ENCODE measurements at places on chromosomes 1 and 21. TPM values are rescaled to one million over a fixed set of nuclear protein-coding genes. Genes with fewer than 3 reads are reported as not detected.

DNA sequence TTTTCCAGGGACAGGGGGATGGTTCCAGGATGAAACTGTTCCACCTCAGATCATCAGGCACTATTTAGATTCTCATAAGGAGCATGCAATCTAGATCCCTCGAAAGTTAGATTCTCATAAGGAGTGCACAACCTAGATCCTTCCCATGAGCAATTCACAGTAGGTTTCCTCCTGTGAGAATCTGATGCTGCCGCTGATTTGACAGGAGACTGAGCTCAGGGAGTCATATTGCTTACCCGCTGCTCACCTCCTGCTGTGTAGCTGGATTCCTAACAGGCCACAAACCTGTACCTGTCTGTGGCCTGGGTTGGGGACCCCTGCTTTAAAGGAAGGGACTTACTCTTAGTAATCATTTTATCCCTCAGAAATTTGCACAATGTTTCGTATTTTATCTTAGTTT is 9.3 kb downstream of the CTH start:
- H3K4me3 ChIP-seq, result no peak overlapping the region
- no peaks in the 10 kb centered on the region for H3K27me3 ChIP-seq
- no peaks in the 10 kb centered on the region for H3K4me1 ChIP-seq

- H3K4me3 ChIP-seq, result no peak overlapping the region
- no peak for DNase-seq
- no peaks in the 10 kb centered on the region for H3K27me3 ChIP-seq
- H3K4me1 ChIP-seq, result no peaks in the 10 kb centered on the region
- H3K36me3 ChIP-seq, result no peaks in the 10 kb centered on the region
These were observed 120.9 kb downstream of the ATG4C start for GRCh38 chr1:62904856-62905225.

- no peaks in the 10 kb centered on the region for H3K4me1 ChIP-seq
- H3K27ac ChIP-seq, result no peak overlapping the region
- DNase-seq, result no peak
- H3K4me3 ChIP-seq, result no peak overlapping the region
These were observed 180.9 kb upstream of the PRMT6 start for GRCh38 chr1:106875622-106876021.

DNA sequence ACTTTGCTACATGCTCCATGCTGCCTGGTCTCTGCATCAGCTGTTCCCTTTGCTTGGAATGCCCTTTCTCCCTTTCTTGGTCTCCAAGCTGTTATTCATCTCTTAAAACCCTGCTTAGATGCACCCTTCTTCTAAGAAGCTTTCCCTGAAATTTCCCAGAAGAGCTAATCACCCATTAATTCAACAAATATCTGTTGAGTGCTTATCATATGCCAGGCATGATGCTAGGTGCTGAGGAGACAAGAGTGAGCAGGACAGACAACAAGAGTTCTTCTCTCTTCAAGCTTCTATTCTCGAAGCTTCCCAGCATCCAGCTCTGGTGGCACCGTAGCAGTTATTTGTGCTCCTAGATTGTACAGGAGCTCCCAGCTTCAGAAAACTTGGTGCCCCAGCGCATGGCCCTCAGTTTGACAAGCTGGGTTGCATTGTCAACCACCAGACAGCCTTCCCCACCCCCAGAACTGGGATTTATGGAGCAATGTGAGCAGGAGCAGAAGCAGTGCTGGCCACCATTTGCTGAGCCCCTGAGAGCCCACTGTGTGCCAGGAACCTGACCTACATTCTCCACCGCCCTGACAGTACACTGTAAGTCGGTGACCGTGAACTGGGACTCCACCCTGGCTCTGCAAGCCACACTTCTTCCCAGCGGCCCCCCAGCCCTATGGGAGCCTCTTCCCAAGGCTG is 68.0 kb upstream of the ACOT11 start:
- no peak overlapping the region for H3K4me3 ChIP-seq
- H3K27ac ChIP-seq, result no peak overlapping the region
- no peak for DNase-seq
- no peaks in the 10 kb centered on the region for H3K36me3 ChIP-seq
- H3K27me3 ChIP-seq, result no peaks in the 10 kb centered on the region

DNA sequence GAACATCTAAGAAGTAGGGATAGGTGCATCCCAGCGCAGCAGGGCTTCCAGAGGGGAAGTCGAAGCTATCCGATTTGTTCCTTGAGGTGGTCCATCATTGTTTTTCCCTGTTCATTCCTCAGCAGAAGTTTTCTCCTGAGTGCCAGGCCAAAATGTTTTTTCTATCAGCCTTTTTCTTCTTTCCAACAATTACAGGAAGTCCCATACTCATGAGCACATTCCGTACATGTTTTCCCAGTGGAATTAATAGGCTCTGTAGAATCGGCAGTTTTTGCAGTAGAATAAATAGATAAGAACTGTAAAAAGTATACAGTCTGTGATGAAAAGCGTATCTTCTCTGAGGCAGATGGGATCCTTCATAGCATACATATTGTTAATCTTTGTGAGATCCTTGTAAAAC is 24.8 kb downstream of the CD101 start:
- H3K4me1 ChIP-seq, result peaks cover 7% of the 10 kb centered on the region
- H3K36me3 ChIP-seq, result no peaks in the 10 kb centered on the region
- H3K4me3 ChIP-seq, result no peak overlapping the region
- H3K27ac ChIP-seq, result no peak overlapping the region
- H3K27me3 ChIP-seq, result no peaks in the 10 kb centered on the region

DNA sequence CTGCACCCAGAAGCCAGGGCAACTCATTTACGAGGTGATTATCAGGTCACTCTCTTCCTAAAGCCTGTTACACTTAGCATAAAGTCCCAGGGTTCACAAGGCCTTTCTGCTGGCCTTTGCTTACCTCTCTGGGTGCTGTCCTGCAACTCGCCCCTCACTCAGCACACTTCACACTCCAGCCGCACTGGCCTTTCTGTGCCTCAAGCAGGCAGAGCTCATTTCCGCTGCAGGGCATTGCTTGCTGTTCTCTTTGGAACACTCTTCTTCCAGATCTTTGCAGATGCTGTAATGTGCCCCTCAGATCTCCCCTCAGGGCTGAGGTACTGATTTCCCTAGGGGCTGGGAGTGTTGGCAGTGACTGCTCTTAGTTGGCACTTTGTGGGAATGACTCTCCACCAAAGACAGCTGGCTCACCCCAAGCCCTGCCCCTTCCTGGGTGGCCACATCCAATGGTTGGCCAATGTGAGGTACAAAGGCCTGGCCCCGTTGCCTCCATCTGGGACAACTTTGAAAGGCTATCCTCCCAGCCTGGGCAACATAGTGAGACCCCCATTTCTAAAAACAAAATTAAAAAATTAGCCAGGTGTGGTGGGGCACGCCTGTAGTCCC is 50.8 kb upstream of the SSBP3 start:
- DNase-seq, result no peak
- H3K27ac ChIP-seq, result no peak overlapping the region
- no peak overlapping the region for H3K4me3 ChIP-seq
- no peaks in the 10 kb centered on the region for H3K36me3 ChIP-seq
- H3K4me1 ChIP-seq, result no peaks in the 10 kb centered on the region

DNA sequence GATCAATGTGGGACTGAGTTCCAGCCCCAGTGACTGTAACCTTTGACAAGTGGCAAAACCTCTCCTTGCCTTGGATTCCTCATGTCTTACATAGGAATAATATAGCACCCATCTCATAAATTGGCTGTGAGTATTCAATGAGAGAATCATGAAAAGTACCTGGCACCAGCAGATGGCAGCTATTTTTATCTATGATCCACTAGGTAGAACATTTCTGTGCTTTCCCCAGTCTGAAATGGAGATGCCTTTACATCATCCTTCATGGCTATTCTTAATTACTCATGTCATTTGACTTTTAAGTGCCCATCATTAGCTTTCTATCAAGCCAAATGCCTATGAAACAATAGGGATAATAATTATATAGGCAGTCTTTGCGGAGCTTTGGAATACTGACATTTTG is 130.1 kb downstream of the TGFB2 start:
- H3K4me3 ChIP-seq, result no peak overlapping the region
- H3K27me3 ChIP-seq, result no peaks in the 10 kb centered on the region
- H3K27ac ChIP-seq, result no peak overlapping the region
- no peaks in the 10 kb centered on the region for H3K4me1 ChIP-seq
- no peaks in the 10 kb centered on the region for H3K36me3 ChIP-seq

The LEFTY1 gene
- 0.19 TPM for polyA plus RNA-seq

The CPT2 gene
- polyA plus RNA-seq, result 37.4 TPM

Measured in small intestine (tissue), 16 donors.